AG08395 (cell line): ENCODE measurements at places on chromosomes 11 and 22.

- DNase-seq: no peak
These were observed 55.5 kb upstream of the EP300 start for GRCh38 chr22:41036924-41037323.

GRCh38 chr22:45877651-45878050 is 99.3 kb downstream of the WNT7B start:
- no peak for DNase-seq

DNA sequence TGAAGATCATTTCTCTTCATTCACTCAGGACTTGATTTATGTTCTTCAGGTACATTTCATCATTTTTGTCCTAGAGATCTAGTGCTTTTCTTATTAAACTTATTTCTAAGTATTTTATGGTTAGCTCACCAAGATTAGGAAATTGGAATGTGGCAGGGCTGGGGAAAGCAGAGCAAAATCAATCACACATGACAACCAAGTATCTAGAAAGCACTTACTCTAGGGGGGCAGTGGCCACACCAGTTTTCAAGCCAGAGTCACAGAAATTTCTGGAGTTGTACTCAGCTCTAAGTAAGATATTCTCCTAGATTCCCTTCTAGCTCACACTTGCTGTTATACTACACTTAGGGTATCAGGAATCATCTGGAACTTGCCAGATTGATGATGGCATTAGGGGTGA is 33.3 kb upstream of the MYEOV start:
- peak; percentile 41 for DNase-seq

- no peak for DNase-seq
These were observed 265.9 kb downstream of the LARGE1 start for GRCh38 chr22:33654173-33654895.

- DNase-seq: peak; percentile 57
These were observed 137.7 kb downstream of the WT1 start for GRCh38 chr11:32297611-32298011.
